ENCODE measurements at places on chromosomes 16 and 17.

DNA sequence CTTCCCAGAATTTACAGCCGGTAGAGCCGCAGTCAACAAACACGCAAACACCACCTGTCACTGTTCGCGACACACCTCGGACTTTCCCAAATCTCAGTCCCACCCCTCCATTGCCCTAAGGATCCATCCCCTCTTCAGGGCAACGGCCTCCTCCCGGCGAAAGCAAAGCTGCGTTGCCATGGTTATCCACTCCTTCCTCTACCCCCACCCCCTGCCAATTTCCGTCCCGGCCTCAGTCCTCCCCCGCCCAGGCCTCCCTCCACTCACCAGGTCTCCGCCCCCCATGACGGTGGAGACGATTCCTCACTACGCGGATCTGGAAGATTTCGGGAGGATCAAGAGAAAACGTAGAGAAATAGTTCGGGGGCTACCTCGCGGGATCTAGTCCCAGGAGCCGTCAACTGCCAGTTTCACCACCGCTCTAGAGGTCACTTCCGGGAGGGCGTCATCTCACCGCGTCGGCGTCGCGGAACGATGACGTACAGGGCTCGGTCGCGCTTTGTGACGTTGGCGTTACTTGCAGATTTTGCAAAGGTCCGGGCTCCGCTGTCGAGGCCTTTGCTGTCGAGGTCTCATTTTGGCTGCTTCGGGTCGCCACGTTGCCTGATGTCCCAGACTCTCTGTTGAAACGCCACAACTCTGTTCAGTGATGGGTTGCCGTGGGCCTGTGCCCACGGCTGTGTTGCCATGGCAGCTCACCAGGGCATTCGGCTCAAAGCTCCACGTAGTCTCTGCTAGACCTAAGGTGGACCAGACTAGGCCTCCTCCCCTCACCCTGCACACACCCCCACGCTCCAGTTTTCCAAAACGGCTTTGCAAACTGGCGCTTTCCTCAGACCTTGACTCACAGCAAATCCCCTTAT is at the start of gene CWC25:
TSS of gene CWC25 (minus strand) at position 423 of the 863 bp plus-strand sequence. CDS start at position 285, 138 bp downstream.
- peak; percentile 75 for DNase-seq

- no peak for DNase-seq
Measured at GRCh38 chr16:19901164-19901563, 16.5 kb upstream of the GPRC5B start.

DNA sequence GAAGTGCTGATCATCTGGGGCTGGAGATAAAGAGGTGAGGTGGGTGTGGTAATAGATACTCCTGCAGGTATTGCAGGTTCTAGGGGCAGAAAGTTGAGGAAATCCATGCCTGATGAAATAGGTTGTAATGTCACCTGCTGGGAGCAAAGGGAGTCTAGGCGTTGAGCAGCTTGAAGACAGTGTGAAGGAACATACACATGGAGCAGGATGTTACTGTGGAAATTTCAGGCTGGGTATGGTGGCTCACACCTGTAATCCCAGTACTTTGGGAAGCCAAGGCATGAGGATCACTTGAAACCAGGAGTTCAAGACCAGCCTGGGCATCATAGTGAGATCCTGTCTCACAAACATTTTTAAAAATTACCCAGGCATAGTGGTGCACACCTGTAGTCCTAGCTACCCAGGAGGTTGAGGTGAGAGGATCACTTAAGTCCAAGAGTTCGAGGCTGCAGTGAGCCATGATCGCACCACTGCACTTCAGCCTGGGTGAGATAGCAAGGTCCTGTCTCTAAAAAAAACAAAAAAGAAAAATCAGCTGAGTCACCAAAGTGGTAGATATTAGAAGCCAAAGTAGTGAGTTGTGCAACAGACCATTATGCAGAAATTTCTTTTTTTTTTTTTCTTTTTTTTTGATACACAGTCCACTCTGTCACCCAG is 9.1 kb upstream of the CRYBA1 start:
- DNase-seq, result no peak

DNA sequence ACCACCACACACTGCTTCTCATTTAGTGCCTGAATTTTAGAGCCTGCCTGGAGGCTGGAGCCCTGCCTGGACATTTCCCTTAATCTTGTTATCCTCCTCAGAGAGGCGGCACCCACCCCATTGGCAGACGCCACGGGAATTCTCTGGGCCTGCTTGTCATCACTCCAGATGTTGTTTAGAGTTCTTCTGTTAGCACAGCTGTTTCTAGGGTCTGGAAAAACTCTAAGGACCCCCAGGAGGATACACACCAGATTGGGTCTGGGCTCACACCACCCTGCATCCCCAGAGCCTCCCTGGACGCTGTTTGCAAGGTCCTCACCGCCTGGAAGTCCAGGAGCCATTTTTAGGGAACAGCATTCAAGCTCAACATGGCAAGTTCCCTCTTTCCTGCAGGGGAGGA is 565 bp upstream of the XAF1 start:
- no peak for DNase-seq

DNA sequence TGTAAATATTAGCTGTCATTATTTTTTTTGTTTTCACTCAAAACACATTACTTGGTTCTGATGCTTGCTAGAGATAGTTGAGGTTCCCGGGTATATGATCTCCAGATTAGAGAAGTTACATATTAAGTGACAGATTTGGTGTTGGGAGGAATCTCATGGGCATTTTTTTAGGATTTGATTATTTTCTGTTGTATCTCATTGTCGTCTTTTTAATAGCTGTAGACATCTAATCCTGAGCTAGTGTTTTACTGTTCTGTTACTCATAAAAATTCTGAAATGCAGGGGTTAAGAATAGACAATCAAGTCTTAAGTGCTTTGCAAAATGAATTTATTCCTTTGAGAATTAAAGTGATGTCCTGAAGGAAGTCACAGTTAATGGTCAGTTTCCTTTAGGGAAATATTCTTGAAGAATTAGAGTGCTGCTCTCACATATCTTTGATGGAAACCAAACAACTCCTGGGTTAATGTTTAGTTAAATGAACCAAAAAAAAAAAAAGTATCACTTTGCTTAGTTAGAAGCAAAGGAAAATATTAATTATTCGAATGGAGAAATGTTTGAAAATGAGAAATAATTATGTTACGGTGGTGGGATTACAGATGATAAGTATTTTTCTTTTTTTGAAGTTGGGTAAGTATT is 251.7 kb upstream of the CACNG5 start:
- no peak for DNase-seq

- DNase-seq, result no peak
Measured at GRCh38 chr17:72514891-72515290, 394.1 kb downstream of the SOX9 start.

DNA sequence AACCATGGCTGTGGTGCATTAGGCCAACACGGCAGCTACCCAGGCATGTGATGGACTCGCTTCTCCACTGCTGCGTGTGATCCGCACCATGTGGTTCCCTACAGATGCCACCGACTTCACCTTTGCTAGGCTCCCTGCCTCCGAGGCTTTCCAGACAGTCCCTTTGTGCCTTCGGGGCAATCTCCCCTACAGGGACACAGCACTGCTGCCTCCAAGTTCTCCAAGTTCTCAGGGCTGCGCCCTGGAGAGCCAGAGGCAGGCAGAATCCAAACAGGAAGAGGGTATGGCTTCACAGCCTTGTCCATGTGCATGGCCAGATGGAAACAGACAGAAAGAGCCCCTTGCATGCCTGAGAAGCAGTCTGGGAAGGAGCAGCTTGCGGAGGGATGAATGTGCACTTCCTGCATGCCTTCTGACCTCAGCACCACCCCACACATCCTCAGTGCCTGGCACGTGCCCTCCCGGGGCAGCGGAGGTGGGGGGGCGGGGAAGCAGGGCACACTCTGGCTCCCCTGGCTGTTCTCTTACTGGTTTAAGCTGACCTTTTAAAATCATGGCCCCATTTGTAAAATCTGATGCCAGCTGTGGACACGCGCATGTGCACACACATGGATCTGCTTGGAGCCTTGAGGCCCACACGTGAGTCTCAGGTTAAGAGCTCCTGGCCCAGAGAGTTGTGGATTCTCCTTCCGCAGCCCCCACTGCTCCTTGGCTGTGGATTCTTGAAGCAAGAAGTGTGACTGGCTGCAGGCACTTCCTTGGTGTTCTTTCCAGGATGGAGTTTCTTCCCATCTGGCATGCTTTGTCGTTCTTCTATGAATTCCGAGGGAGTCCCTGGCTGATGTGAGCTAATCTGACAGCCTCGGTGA is 55.3 kb upstream of the MTSS2 start:
- no peak for DNase-seq
